Natural killer cell treated with Interleukin-12 subunit alpha and Interleukin-12 subunit beta and Interleukin-15 and Interleukin-18, amount 100 ng/mL, for 72 hours (primary cell): ENCODE measurements at places on chromosomes 3 and 15. TPM values are rescaled to one million over a fixed set of nuclear protein-coding genes. Genes with fewer than 3 reads are reported as not detected.

DNA sequence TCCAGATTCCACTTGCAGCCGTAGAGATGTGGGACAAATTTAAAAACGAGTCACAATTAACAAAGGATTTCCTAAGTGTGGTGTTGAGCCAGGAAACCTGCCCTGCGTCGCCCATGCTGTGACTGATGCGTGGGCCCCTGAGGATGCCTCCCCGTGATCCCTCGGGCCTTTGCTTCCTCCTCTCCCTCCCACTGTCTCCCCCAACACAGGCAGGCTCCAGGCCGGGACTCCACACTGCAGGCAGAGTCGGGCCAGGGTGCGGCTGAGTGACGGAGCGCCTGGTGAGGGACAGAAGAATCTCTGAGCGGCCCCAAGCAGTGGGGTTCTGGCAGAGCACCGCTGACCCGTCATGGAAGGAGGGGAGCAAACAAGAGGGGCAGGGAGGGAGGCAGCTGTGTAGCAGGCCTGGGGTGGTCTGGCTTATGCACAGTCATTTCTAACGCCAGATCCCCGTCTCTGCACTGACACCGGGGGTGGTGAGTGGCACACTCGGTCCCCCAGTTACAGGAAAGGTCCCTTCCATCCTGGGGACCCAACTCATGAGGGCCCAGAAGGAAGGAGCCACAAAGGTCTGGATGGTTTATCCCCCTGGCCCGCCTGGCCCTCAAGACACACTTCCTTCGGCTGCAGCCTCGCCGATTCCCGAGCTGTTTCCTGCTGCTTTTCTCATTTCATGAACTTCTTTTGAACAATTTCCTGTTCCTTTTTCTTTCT is 91.0 kb downstream of the XXYLT1 start:
- DNase-seq, result no peak

GRCh38 chr3:9064850-9065249 is 101.6 kb upstream of the RAD18 start:
- no peak for DNase-seq

- no peak for DNase-seq
These were observed 34.4 kb upstream of the GLCE start for GRCh38 chr15:69126054-69126469.

DNA sequence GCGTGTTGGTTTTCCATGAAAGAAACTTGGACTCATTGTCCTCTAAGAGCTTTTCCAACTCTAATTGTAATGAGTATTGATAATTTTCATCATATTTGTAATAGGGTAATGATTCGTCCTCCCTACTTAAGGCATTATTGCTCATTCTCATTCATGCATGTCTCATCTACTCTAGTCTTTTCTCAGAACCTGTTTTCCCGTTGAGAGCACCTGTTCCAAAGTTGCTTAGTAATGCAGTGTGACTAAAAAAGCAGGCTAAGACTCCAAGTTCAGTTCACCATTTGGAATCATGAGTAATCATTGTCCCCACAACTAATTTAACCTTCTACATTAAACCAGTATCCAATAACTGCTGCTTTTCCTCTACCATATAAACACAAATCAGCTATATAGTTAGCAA is 84.0 kb downstream of the FILIP1L start:
- DNase-seq, result no peak

- DNase-seq, result no peak
These were observed 409.0 kb downstream of the TAFA4 start for GRCh38 chr3:68523330-68523729.

GRCh38 chr15:26146202-26146601 is 283.1 kb upstream of the ATP10A start:
- no peak for DNase-seq

GRCh38 chr15:78321041-78321570 is 19.0 kb upstream of the CRABP1 start:
- no peak for DNase-seq

DNA sequence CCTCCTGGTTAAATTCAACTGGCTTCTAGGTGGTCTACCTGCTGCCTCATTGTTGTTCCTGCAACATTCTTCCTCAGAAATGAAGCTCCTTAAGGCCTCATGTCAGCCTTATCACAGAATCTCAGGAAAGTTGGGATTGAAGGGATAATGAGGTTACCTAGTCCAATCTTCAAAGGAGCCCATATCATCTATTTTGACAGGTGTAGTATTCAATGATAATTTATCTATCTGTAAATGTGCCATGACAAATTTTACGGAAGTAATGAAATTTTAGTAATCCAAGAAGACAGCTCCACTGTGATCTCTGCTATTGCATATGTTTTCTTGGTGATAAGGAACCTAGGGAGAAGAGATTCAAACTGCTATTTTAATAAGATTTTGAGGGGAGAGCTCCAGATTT is 973.8 kb downstream of the ROBO2 start:
- no peak for DNase-seq

DNA sequence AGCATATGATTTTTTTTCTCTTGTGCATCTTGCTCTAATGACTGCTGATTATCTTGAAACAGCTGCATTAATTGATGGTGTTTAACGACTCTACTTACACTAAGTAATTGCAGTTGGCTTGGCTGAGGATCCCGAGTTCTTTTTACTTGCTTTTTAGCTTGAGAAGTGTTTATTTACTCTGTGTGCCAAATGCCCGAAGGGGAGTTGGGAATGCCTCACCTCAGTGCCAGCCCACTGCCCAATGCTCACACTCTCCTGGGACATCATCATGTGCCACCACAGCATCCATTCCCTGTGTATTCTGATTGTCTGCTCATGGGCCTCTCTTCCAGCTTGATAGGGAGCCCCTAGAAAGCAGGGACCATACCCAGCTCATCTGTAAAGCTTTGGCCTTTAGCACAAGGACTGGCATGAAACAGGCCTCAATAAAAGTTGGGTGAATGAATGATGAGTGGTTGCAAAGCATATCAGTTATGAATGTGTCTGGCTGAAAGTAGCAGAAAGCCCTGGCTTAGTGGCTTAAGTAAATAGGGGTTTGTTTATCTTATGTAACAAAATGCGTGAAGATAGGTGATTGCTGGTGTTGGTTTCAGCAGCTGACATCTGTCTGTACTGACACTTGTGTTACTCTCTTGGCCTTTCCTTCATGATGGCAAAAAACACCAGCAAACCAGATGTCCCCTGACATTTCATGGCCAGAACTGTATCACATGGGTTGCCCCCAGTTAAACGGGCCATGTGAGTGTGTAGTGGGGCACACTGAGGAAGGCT is 8.1 kb downstream of the PXYLP1 start:
- DNase-seq, result no peak

DNA sequence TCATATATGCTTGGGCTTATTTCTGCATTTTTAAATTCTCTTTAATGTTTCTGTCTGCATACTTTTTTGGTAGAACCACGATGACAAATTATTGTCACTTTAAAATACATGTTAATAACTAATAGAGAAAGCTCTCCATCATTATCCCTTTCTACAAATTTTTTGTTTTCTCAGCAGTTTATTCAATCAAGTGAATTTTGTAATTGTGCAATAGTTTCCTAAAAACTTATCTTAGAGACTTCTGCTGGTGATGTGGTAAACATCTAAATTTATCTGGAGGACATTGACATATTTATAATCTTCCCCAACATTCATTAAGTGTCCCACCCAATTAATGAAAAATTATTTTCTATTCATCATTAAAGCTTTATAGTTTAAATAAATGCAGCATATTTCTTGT is 215.3 kb downstream of the MEX3B start:
- no peak for DNase-seq

- no peak for DNase-seq
These were observed 151.8 kb upstream of the HES1 start for GRCh38 chr3:193983846-193984818.

DNA sequence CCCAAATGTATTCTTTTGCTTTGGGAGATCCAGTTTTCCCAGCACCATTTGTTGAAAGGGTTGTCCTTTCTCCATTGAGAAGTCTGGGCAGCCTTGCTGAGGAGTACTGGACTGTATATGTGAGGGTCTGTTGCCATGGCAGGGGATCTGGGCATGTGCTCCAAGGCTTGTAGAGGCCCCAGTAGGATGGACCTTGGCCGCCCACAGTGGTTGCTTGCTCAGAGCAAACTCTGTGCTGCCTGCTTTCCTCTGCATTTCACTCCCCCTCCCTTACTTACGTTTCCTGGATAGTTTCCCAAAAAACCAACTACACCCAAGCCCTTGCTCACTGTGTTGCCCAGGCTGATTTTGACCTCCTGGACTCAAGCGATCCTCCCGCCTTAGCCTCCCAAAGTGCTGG is 97.2 kb upstream of the PRR23E start:
- no peak for DNase-seq

- no peak for DNase-seq
These were observed 246.7 kb downstream of the SHOX2 start for GRCh38 chr3:157859541-157859940.

- no peak for DNase-seq
These were observed 200.7 kb downstream of the KCNH8 start for GRCh38 chr3:19348941-19349564.

GRCh38 chr3:149277331-149277813 is 55.7 kb upstream of the CP start:
- DNase-seq, result peak; percentile 62

DNA sequence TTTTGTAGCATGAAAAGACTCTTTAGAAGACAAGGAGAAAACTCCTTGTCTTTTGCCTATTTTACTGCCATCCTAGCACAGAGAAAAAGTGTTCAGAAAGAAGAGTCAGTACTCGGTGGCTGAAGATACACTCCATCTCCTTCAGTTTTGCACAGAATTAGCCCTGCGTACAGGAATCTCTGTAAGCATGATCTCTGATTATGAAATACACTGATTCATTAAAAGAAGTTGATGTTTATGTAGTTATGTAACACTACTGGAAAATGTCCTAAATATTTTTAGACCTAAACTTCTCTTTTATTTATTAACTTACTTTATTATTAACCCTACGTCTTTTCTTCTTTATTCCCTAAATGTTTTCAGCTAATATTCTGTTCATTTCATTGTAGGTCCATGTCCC is 138.4 kb downstream of the LEKR1 start:
- DNase-seq, result no peak

GRCh38 chr15:76169911-76170800 is 110.4 kb downstream of the TMEM266 start:
- no peak for DNase-seq

- no peak for DNase-seq
These were observed 26.7 kb downstream of the SLC2A2 start for GRCh38 chr3:170999737-171000242.

GRCh38 chr15:96500508-96500907 is 170.0 kb downstream of the NR2F2 start:
- no peak for DNase-seq

DNA sequence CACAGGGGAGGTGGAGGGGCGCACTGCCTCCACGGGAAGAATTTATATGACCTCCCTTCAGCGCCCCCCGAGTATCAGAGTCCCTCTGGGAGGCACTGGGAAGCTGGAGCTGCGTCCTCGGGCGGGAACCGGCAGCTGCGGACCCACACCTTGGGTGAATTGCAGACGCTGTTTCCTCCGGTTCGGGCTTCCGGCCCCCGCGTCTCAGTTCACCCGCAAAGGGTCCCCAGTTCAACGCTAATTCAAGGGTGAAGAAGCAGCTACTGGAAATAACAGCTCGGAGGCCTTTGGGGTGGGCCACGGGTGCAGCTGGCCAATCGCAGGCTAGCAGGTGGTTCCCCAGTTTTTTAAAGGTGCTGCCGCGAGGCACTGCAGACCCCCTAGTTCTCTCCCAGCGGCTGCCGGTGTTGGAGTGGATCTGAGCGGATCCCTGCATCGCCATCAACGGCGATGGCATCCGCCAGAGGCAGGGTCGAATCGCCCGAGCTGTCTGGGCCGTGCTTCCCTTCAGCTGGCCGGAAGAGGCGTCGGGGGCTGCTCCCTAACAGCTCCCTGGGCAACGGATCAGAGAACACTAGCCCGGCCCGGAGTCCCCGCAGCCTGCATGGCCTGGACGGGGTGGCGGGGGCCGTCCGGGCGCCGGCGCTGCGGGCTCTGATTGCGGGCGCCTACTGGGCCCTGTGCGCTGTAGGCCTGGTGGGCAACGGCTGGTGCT is 19.4 kb upstream of the ADAMTS7 start:
- DNase-seq, result no peak

DNA sequence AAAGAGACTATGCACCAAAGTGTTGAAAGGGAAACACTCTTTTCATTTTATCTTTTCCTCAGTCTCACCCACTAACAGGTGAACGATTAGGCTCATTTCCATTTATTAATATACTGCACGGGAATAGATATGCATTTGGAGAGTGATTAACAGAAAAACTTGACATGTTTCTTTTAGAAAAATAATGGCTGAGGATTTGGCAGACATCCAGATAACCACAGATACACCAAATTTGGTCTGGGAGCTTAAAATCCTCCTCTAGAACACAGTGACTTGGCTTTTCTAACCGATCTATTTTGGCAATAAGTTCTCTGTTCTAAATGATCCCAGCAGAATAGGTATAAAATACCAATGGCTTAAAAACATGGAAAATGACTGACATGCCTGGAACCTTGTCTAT is 459.3 kb upstream of the SGO1 start:
- DNase-seq, result no peak

- no peak for DNase-seq
These were observed 267.0 kb upstream of the GOLIM4 start for GRCh38 chr3:168362661-168363247.

GRCh38 chr15:66369773-66370651 is 13.5 kb upstream of the TIPIN start:
- DNase-seq, result peak; percentile 66

IL17RD gene
- total RNA-seq, result not detected

ALDH1A3 gene
- not detected for total RNA-seq

NLGN1 gene
- total RNA-seq, result not detected

NPAP1 gene
- total RNA-seq, result not detected

CCR3 gene
- total RNA-seq, result 0.55 TPM

P2RY13 gene
- total RNA-seq, result not detected

BTLA gene
- total RNA-seq, result 1.4 TPM

CXCR6 gene
- total RNA-seq, result 4.0 TPM

TLR9 gene
- 0.39 TPM for total RNA-seq

CACNA1D gene
- 0.26 TPM for total RNA-seq

CAMK2N2 gene
- total RNA-seq, result 1.2 TPM
